ENCODE measurements at places on chromosomes 1 and 21. TPM values are rescaled to one million over a fixed set of nuclear protein-coding genes. Genes with fewer than 3 reads are reported as not detected.

GRCh38 chr1:201017828-201018163 is 5.7 kb downstream of the KIF21B start:
- no peaks in the 10 kb centered on the region for H3K27me3 ChIP-seq
- no peak overlapping the region for H3K27ac ChIP-seq

DNA sequence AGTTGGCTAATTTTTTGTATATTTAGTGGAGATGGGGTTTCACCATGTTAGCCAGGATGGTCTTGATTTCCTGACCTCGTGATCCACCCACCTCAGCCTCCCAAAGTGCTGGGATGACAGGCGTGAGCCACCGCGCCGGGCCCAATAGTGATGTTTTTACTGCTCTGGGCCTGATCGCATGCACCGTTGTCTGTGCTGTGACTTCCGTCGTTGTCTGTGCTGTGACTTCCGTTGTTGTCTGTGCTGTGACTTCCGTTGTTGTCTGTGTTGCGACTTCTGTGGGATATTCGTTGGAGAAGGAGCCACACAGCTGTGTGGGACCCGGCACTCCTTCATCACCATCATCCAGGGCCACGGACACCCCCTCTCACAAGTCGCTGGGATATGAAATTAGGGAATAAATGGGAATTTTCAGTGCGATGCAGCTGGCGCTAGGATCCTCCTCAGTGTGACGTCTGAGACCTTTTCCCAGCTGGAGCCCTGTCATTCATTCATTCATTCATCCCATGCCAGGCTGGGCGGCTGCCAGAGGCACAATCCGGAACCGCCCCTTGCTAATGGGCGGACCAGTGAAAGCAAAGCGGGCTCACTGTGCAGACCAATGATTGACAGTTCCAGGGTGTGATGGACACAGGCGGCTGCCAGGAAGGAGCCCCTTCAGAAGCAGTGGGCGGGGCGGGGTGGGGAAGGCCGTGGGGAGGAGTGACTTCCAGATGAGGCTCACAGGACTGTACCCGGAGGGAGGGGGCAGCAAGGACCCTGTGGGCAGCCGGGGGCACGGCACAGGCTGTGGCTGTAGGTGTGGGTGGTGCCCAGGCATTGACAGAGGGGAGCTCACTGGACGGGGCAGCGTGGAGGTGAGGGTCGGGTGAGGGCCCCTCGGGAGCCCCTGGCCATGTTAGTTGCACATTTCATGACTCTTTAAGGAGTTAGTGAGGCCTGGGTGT is 48.9 kb downstream of the PRKCZ start:
- no peak for DNase-seq
- H3K36me3 ChIP-seq: no peaks in the 10 kb centered on the region
- no peaks in the 10 kb centered on the region for H3K4me1 ChIP-seq
- no peak overlapping the region for H3K4me3 ChIP-seq
- no peaks in the 10 kb centered on the region for H3K27me3 ChIP-seq
- no peak overlapping the region for H3K27ac ChIP-seq

The SLC22A15 gene
- 1.2 TPM for polyA plus RNA-seq

DNA sequence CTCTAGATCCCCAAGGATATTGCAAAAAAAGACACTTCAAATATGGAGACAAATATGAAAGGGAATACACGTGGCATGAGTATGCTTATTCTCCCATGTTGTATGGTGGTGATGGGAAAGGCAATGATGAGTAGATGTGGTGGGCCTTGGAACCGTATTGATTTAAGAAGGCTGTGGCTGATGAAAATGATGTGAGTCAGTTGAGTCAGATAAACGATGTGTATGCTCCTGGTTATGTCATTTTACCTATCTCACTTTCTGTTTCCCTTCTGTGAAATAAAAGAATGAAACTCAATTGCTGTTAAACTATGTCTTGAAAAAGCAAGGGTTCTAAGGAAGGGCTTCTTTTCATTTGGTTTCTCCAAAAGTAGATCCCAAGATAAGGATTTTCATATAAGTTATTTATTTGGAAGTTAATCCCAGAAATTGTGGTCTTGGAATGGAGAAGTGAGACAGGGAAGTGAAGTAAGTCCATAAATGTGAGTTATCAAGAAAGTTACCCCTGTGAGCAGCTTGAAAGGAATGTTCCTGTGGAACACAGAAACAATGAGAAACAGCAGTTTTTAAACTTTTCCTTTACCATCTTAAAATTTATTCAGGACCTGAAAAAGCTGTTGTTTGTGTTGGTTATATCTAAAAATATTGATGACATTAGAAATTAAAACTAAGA is 292.0 kb downstream of the DUSP10 start:
- no peak overlapping the region for H3K27ac ChIP-seq
- no peaks in the 10 kb centered on the region for H3K4me1 ChIP-seq
- DNase-seq: no peak
- H3K36me3 ChIP-seq: no peaks in the 10 kb centered on the region
- H3K4me3 ChIP-seq: no peak overlapping the region
- no peaks in the 10 kb centered on the region for H3K27me3 ChIP-seq

DNA sequence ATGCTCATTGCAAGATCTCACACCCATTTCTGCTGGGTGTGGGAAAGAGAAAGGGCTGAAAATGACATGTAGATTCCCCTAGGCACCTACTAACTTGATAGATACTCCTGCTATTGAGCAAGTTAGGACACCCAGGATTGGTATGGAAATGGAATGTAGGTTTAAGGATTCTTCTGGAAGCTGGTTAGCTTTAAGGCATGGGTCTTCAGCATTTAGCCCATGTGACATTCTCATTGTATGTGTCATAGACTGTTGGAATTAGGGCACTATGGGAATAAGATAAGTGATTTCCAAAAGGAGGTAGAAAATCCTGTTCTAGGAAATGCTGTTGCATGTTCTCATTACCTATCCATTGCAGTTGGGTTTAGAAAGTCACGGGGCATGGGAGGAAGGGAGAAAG is 76.2 kb downstream of the DISC1 start:
- H3K27me3 ChIP-seq: no peaks in the 10 kb centered on the region
- no peaks in the 10 kb centered on the region for H3K36me3 ChIP-seq
- no peak overlapping the region for H3K27ac ChIP-seq
- DNase-seq: no peak
- H3K4me1 ChIP-seq: peaks cover 6% of the 10 kb centered on the region

GRCh38 chr1:38745476-38746401 is 113.8 kb downstream of the RRAGC start:
- DNase-seq: no peak
- no peaks in the 10 kb centered on the region for H3K27me3 ChIP-seq
- H3K4me1 ChIP-seq: no peaks in the 10 kb centered on the region
- no peaks in the 10 kb centered on the region for H3K36me3 ChIP-seq

The CFAP45 gene
- 0.50 TPM for polyA plus RNA-seq

The INAVA gene
- polyA plus RNA-seq: 0.18 TPM

The LCE2B gene
- not detected for polyA plus RNA-seq

DNA sequence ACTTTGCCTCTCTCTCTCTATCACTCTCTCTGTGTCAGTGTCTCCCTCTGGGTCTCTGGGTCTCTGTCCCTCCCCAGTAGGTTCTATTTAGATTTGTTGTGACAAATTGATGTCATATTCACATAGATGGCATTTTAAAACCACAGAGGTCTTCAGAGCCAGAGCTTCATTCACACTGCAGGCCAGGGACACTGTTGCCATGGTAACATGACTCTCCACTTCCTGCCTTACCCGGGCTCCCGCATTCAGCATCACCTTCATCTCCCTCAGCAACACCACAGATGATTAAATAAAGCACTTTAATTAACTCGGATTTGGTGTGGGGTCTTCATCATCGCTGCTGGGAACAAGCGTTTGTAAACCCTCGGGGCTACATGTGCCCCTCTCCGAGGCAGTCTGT is 132.6 kb downstream of the ETS2 start:
- no peaks in the 10 kb centered on the region for H3K4me1 ChIP-seq
- no peaks in the 10 kb centered on the region for H3K27me3 ChIP-seq
- H3K36me3 ChIP-seq: no peaks in the 10 kb centered on the region
- no peak for DNase-seq
- no peak overlapping the region for H3K4me3 ChIP-seq
- H3K27ac ChIP-seq: no peak overlapping the region

DNA sequence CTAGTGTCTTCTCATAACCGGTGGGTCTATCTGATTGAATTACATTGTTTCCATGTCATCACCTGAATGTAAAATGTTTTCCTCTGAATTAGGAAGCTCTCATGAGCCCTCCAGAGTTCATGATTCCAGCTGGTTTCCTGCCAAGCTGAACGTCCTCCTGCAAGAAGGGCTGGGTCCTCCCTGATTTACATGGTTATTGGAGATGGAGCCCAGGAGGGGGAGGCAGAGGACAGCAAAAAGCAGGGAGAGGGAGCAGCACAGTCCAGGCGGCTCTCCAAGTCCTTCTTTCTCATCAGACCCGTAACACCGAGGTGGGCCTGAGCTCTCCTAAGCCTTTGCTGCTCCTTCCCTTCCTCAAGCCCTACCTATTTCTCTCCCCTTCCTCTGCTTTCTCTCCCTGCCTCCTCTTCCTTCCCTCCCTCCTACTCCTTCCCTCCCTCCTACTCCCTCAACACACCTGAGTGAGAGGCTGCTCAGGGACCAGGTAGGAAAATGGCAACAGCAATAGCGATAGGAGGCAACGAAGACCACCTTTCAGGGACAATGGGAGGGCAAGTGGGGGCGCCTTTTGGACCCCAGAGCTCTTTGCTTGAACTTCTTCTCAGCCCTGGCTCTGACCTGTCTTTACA is 265.9 kb downstream of the PRDM2 start:
- peak; percentile 84 for DNase-seq

DNA sequence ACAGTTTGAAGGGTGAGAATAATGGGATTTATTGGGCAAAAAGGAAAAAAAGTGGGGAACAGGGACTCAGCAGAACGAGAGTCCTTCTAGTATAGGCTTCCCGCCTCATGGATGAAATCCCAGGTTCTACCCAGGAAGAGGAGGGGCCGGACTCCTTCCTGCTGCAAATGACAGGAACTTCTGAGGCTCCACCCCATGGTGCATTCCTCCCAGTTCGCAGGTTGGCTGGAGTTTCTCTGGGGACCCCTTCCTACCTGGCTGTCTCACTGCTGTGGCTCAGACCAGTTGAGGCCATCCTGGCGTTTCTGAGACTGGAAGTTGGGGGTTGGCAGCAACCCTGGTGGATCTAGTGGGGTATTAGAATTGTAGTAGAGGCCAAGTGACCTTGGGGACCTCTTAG is 27.5 kb downstream of the CNIH3 start:
- H3K4me3 ChIP-seq: no peak overlapping the region
- H3K27ac ChIP-seq: no peak overlapping the region
- no peaks in the 10 kb centered on the region for H3K27me3 ChIP-seq
- no peaks in the 10 kb centered on the region for H3K36me3 ChIP-seq
- no peak for DNase-seq

DNA sequence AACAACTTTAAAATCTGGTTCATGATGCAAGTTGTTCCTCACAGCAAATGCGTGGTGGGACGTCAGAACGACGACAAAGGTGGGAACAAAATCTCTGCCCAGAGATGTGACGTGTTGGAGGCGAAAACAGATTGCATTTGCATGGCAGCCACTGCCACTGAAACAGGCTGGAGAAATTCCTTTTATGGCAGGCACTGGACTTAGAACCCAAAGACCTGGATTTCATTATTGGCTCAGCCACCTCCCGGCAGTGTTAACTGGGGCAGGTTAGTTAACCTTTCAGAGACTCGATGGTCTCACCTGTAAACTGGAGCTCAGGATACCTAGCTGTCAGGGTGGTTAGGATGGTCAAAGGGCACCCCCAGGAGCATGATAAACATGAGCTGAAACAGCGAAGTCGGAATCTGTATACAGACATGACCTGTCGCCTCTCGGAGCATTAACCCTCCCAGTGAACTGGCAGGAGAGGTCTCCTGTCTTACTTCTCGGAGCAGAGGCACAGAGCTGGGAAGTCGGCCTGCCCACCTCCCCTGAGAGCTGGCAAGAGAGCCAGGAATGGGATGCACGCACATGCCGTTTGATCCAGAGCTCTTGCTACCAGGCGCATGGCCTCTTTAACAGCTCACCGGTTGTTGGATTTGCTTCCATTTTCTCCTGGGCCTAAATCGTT is 59.2 kb upstream of the TARBP1 start:
- no peak overlapping the region for H3K4me3 ChIP-seq
- no peaks in the 10 kb centered on the region for H3K36me3 ChIP-seq
- H3K27ac ChIP-seq: no peak overlapping the region
- no peak for DNase-seq
- H3K4me1 ChIP-seq: peaks cover 28% of the 10 kb centered on the region

DNA sequence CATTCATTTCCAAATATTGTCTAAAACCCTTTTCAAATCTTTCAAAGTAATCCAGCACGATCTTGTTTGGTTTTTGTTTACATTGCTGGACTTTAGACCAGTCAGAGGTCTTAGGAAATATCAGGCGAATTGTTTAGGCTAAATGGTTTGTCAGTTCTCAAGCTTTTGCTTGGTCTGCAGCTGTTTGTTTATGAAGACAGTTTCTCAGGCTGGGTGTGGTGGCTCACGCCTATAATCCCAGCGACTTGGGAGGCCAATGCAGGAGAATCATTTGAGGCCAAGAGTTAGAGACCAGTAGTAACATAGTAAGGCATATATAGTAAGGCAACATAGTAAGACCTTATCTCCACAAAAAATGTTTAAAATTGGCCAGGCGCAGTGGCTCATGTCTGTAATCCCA is 77.5 kb downstream of the DNTTIP2 start:
- H3K27ac ChIP-seq: no peak overlapping the region
- DNase-seq: no peak
- H3K27me3 ChIP-seq: no peaks in the 10 kb centered on the region
- H3K36me3 ChIP-seq: no peaks in the 10 kb centered on the region
- H3K4me1 ChIP-seq: no peaks in the 10 kb centered on the region

The PGLYRP3 gene
- not detected for polyA plus RNA-seq

The KCNK2 gene
- 0.93 TPM for polyA plus RNA-seq

The FBLIM1 gene
- 59.2 TPM for polyA plus RNA-seq

The PGLYRP4 gene
- not detected for polyA plus RNA-seq

Measured in ovary (tissue), 10 donors.